ENCODE measurements at places on chromosomes 1 and 21.

DNA sequence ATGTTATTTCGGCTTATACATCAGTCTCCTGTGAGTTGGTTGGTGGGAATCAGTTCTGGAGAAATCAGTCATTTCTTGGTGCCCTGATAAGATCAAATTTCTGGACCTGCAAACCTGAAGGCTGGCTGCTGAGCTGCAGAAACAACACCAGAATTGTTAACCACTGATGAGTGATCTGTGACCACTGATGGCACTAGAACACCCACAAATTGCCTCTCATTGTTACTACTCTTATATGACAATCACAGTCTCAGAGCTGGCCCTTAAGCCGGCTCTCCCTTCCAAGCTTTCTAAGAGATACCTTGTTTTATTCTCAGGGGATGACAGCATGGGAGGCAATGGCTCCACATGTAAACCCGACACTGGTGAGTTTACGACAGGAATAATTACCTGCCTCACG lies 1.9 kb downstream of the C1orf162 start:
- H3K4me1 ChIP-seq: peaks cover 60% of the 10 kb centered on the region
- H3K27me3 ChIP-seq: no peaks in the 10 kb centered on the region
- DNase-seq: no peak
- peak overlapping the region; percentile 72 for H3K27ac ChIP-seq

- H3K36me3 ChIP-seq: no peaks in the 10 kb centered on the region
- H3K27ac ChIP-seq: no peak overlapping the region
- H3K4me1 ChIP-seq: no peaks in the 10 kb centered on the region
- peak overlapping the region; percentile 78 for H3K4me3 ChIP-seq
Measured at GRCh38 chr1:178726087-178726517, 1.1 kb downstream of the RALGPS2 start.

DNA sequence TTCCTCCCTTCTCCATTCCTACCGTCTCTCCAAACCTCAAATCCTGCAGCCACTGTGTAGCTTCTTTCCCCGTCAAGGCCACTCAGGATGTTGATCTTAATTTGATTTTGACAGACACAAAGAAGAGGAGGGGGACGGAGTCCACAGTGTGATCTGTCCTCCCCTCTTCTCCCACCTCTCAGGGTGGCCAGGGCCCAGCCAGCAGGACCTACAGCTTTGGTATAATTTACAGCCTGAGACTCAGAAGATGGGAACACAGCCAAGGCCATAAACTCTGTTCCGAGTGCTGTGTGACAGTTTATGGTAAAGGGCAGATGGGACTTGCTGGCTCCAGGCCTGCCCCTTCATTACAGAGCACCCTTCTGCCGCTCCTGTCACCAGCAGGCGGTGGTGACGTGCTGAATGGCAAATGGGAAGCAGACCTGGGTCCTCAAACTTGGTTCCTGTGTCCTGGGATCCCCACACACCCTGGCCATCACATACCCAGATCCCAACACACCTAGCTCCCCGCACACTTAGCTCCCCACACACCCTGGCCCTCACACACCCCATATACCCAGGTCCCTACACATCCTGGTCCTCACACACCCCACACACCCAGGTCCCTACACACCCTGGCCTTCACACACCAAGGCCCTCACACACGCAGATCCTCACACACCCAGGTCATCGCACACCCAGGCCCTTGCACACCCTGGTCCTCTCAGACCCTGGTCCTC lies 71.6 kb downstream of the CD2 start:
- no peak overlapping the region for H3K4me3 ChIP-seq
- no peak overlapping the region for H3K27ac ChIP-seq
- no peaks in the 10 kb centered on the region for H3K27me3 ChIP-seq

- no peaks in the 10 kb centered on the region for H3K27me3 ChIP-seq
- no peaks in the 10 kb centered on the region for H3K4me1 ChIP-seq
- no peak overlapping the region for H3K27ac ChIP-seq
- H3K4me3 ChIP-seq: no peak overlapping the region
- no peak for DNase-seq
- no peaks in the 10 kb centered on the region for H3K36me3 ChIP-seq
Measured at GRCh38 chr1:65175171-65176055, 27.4 kb downstream of the AK4 start.

GRCh38 chr1:183987593-183988318 lies 49.8 kb downstream of the COLGALT2 start:
- no peaks in the 10 kb centered on the region for H3K4me1 ChIP-seq
- no peaks in the 10 kb centered on the region for H3K27me3 ChIP-seq
- no peaks in the 10 kb centered on the region for H3K36me3 ChIP-seq
- DNase-seq: no peak
- H3K4me3 ChIP-seq: no peak overlapping the region

- H3K27me3 ChIP-seq: no peaks in the 10 kb centered on the region
- H3K4me1 ChIP-seq: no peaks in the 10 kb centered on the region
- H3K4me3 ChIP-seq: no peak overlapping the region
- H3K36me3 ChIP-seq: no peaks in the 10 kb centered on the region
- no peak overlapping the region for H3K27ac ChIP-seq
Measured at GRCh38 chr21:27152996-27153395, 186.1 kb upstream of the ADAMTS5 start.

DNA sequence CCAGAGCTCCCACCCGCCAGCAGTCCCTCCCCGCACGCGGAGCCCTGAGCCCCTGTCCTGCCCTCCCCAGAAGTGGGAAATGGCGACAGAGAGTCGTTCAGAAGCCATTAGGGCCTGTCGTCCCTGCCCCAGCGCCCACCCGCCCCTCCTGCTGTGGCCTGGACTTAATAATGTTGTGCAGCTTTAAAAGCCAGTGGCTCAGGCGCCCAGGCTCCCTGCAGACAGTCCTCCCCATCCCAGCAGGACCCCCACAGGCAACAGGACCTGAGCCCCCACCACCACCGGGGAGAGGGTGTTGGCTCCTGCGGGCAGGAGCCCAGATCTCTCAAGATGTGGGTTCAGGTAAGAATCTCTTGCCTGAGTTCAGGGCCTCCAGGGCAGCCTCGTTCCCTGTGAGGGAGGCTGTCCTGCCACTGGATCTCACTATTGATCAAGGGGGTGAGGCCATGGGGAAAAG lies 125.3 kb upstream of the RUNX3 start:
- H3K4me3 ChIP-seq: no peak overlapping the region
- no peaks in the 10 kb centered on the region for H3K27me3 ChIP-seq
- no peaks in the 10 kb centered on the region for H3K4me1 ChIP-seq
- DNase-seq: no peak
- H3K27ac ChIP-seq: no peak overlapping the region

DNA sequence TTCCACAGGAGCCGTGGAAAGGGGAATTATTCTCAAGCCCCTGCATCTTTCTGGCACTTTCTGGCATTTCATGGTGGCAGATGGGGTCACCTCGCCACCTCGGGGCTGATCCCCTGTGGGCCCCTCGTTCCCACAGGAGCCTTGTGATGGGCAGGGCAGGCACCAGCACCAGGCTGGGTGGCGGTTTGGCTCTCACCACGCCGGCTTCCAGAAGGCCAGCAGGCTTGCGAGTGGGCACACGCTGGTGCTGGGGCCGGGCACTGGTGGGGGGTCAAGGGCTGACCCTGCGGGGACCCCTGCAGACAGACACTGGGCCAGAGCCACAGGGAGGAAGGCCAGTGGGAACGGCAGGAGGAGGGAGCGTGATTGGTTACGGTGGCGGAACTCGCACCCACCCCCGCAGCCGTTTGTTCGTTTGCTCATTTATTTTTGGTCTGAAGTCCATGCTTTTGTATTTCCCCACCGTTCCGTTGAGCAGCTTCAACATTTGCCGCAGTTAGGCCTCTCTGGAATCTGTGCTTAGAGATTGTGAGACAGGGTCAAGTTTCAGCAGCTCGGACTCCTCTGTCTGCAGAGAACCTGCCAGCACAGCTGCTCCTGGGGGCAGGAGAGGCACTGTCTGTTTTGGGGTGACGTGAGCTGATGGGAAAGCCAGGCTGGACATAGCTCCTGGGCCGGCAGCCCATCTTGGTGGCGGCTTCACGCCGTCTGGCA lies 5.3 kb downstream of the COL18A1 start:
- peaks cover 21% of the 10 kb centered on the region for H3K27me3 ChIP-seq
- H3K27ac ChIP-seq: no peak overlapping the region
- peaks cover 5% of the 10 kb centered on the region for H3K4me1 ChIP-seq
- DNase-seq: no peak

DNA sequence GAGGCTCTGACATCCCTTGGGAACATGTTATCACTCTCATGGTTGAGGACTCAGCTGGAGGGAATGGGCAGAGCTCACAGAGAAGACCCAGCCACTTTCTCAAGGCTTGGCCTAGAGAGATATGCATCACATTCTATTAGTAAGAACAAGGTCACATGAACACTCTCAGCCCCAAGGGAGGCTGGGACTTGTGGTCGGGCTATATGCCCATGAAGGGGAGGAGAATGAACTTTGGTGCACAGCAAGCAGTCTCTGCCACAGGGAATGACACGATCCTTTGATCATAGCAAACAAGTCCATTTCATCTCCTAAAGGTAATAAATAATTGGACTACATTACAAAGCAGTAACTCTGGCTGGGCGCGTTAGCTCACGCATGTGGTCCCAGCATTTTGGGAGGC lies 105.7 kb downstream of the SYF2 start:
- H3K4me1 ChIP-seq: no peaks in the 10 kb centered on the region
- H3K27ac ChIP-seq: no peak overlapping the region
- H3K4me3 ChIP-seq: no peak overlapping the region
- no peak for DNase-seq
- no peaks in the 10 kb centered on the region for H3K27me3 ChIP-seq

DNA sequence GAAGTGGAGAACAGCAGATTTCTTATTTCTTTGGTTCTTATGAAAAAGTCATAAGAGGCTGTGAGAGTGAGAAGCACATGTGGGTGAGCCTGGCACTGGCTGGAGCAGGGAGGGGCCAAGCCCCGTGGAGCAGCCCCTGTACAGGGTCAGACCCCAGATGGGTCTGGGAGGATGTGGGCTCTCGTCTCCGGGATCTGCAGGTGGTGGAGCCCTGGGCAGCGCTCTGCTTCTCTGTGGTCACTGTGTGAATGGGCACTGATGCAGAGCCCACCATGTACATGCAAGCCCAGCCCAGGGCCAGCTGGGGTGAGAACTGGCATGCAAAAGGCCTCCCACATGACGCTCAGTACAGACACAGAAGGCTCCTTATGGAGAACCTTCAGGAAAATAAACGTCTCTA lies 67.6 kb downstream of the SIM2 start:
- no peaks in the 10 kb centered on the region for H3K27me3 ChIP-seq
- DNase-seq: no peak
- no peaks in the 10 kb centered on the region for H3K4me1 ChIP-seq
- no peak overlapping the region for H3K4me3 ChIP-seq

DNA sequence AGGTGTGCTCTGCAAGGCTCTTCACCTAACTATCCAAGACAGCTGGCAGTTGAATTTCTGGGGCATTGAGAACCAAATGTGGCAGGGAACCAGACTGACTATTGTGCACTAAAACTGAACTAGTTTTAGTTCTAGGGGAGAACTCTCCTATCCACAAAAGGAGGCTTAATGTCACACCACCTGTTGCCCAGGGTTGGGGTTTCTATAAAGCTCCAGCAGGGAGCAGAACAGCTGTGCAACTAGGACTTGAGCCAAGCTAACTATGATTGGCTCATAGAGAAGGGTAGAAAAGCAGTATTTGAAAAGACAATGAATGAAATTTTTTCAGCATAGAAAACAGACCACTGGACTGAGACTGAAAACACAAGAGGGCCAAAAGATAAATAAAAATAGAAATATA lies 53.3 kb upstream of the FGGY start:
- no peak for DNase-seq
- no peaks in the 10 kb centered on the region for H3K4me1 ChIP-seq
- H3K36me3 ChIP-seq: no peaks in the 10 kb centered on the region
- no peaks in the 10 kb centered on the region for H3K27me3 ChIP-seq
- H3K27ac ChIP-seq: no peak overlapping the region
- no peak overlapping the region for H3K4me3 ChIP-seq

DNA sequence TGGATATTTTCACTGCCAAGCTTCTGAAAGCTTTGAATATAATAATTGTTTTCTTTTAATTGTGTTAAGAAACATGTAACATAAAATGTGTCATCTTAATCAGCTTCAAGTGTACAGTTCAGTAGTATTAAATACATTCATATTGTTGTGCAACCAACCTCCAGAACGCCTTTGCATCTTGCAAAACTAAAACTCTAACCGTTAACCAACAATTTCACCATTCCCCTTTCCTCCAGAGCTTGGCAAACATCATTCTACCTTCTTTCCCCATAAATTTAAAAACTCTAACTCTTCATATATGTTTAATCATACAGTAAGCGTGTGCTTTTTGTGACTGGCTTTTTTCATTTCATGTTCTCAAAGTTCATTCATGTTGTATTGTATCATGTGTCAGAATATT lies 2.1 kb downstream of the MNDA start:
- H3K4me3 ChIP-seq: no peak overlapping the region
- H3K4me1 ChIP-seq: no peaks in the 10 kb centered on the region
- H3K27ac ChIP-seq: no peak overlapping the region
- DNase-seq: no peak
- H3K27me3 ChIP-seq: no peaks in the 10 kb centered on the region
- no peaks in the 10 kb centered on the region for H3K36me3 ChIP-seq

DNA sequence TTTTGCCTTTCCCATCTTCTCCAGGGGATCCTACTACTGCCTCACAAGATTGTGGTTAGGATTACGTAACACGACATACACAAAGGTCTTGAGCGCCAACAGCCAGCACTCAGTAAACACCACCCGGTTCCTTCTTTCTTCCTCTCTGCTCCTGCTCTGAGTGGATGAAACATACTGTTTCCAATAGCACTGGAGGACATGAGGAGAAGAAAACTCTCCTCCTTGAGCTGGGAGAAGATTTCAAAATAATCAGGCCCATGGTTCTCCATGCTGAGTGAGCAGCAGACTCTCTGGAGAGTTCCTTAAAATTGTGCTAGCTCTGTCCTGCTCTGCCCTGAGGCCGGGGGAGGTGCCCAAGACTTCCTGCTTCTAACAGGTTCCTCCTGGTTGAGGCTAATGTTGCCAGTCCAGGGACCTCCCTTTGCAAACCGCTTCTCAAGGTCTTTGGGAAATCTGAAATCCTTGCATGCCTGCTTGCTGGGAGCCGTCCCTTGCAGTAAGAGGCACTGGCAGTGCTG lies 29.4 kb upstream of the MX1 start:
- DNase-seq: no peak
- peaks cover 62% of the 10 kb centered on the region for H3K36me3 ChIP-seq
- H3K27me3 ChIP-seq: no peaks in the 10 kb centered on the region
- H3K4me1 ChIP-seq: no peaks in the 10 kb centered on the region
- no peak overlapping the region for H3K27ac ChIP-seq

DNA sequence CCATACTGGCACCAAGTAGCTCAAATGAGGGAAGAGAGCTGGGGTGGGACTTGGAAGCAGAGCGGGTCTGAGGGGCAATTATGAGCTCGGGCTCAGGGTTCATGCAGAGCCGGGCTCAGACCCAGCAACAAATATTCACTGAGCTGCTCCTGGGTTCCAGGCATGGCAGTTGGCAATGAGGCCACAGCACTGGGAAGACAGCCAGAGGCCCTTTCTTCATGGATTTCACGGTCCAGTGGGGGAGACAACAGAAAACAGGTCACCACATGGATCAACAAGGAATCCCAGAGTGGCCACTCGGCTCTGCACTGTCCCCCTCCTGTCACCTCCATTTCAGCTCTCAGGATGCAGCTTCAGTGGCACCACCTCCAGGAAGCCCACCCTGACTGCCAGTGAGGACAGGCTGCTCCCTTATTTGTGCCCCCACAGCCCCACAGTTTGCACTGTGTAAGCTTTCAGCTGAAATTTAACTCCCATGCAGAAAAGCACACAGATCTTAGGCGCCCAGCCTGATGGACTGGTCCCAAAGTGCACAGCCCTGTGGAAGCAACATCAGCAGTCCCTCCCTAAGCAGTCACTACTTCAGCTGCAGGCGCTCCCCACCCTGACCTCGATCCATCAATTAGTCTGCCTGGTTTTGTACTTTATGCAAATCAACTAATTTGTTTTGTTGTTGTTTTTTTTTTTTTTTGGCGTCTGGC lies 22.4 kb downstream of the ARHGEF19 start:
- H3K4me1 ChIP-seq: peaks cover 5% of the 10 kb centered on the region
- H3K27me3 ChIP-seq: no peaks in the 10 kb centered on the region
- no peak for DNase-seq
- H3K4me3 ChIP-seq: no peak overlapping the region

Data from effector memory CD4-positive, alpha-beta T cell (primary cell).